Heart right ventricle (tissue), 16 donors: ENCODE measurements at places on chromosomes 2 and 18. TPM values are rescaled to one million over a fixed set of nuclear protein-coding genes. Genes with fewer than 3 reads are reported as not detected.
A peak's percentile ranks its signal among the peaks of the same experiment; 100 is the strongest.

DNA sequence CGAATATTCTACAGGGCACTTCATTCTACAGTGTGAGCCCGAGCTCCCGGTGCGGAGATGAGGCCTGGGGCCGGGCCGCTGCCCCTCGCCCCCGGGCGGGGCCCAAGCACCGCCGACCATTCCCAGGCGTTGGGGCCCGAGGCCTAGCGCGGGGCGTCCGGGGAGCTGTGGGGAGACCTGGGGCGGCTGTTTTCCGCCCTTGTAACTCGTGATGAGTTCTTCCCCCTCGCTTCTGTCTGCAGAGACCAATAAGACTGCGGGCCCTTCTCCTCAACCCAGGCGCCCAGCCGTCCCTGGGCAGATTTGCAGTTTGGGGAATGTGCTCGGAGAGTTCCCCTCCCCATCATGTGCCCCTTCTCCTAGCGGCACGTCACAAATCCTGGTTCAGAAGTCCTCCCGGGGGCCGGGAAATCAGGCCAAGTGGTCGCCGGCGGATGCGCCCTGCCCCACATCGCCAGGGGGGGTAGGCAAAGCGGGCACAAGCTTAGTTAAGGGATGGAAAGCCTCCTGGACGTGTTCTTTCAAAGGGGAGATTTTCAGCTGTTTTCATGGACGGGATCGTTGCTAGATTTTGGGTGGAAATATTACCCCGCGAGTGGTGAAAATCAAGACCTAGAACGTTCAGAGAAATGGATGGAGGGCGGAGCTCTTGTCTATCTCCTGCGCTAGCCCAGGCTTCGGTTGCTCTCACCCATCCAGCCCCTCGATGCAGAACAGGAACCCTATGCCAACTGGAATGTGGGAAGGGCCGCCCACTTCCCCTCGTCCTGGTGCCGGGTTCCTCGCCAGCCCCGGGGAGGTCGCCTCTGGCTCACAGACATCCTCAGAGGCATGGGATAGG lies 18.8 kb upstream of the HAAO start:
- peak overlapping the region; percentile 93 for H3K27ac ChIP-seq
- DNase-seq: peak; percentile 59
- no peaks in the 10 kb centered on the region for H3K27me3 ChIP-seq
- H3K36me3 ChIP-seq: no peaks in the 10 kb centered on the region

DNA sequence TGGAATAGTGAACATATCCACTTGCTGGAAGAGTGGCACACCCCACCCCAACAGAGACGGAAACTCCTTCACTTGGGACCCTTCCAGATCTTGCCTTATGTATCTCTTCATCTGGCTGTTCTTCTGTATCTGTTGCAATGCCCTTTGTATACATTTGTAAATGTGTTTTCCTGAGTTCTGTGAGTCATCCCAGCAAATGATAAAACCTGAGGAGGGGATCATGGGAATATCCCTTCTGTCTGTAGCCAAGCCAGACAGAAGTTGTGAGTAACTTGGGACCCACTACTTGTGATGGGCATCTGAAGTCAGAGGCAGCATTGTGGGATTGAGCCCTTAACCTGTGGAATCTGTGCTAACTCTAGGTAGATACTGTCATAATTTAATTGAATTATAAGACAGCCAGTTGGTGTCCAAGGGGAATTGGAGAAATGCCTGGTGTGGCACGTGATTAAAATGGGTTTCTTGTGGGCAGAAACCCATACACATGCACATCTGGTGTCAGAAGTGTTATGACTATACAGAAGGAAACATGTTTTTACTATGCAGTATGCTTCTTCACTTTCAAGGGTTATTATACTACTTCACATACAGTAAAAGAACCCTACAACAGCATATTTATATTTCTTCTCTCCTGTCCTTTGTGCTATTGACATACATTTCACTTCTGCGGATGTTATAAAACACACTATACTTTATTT lies 32.3 kb upstream of the TMEM247 start:
- H3K4me1 ChIP-seq: no peaks in the 10 kb centered on the region
- no peak for DNase-seq
- H3K27ac ChIP-seq: no peak overlapping the region
- H3K27me3 ChIP-seq: no peaks in the 10 kb centered on the region

GRCh38 chr2:45585267-45585861 lies 25.7 kb downstream of the SRBD1 start:
- peaks cover 4% of the 10 kb centered on the region for H3K4me1 ChIP-seq
- peak; percentile 20 for DNase-seq
- no peaks in the 10 kb centered on the region for H3K36me3 ChIP-seq
- H3K27me3 ChIP-seq: no peaks in the 10 kb centered on the region
- H3K4me3 ChIP-seq: no peak overlapping the region

GRCh38 chr2:77418537-77418936 lies 103.6 kb downstream of the LRRTM4 start:
- no peak for DNase-seq
- no peaks in the 10 kb centered on the region for H3K27me3 ChIP-seq
- H3K4me1 ChIP-seq: no peaks in the 10 kb centered on the region
- no peak overlapping the region for H3K27ac ChIP-seq

- peak; percentile 7 for DNase-seq
- H3K4me3 ChIP-seq: no peak overlapping the region
- H3K4me1 ChIP-seq: no peaks in the 10 kb centered on the region
- H3K27ac ChIP-seq: no peak overlapping the region
- H3K36me3 ChIP-seq: no peaks in the 10 kb centered on the region
- H3K27me3 ChIP-seq: no peaks in the 10 kb centered on the region
Observed at GRCh38 chr2:79219383-79219988, 59.9 kb upstream of the REG3A start.

GRCh38 chr2:224970311-224970710 lies 72.0 kb downstream of the DOCK10 start:
- no peaks in the 10 kb centered on the region for H3K4me1 ChIP-seq
- H3K36me3 ChIP-seq: no peaks in the 10 kb centered on the region
- no peak overlapping the region for H3K4me3 ChIP-seq
- DNase-seq: no peak
- no peaks in the 10 kb centered on the region for H3K27me3 ChIP-seq

- H3K27ac ChIP-seq: peak overlapping the region; percentile 65
- DNase-seq: peak; percentile 64
- H3K4me3 ChIP-seq: no peak overlapping the region
- H3K36me3 ChIP-seq: no peaks in the 10 kb centered on the region
- H3K4me1 ChIP-seq: peaks cover 14% of the 10 kb centered on the region
Observed at GRCh38 chr18:23357996-23358594, 95.0 kb upstream of the RIOK3 start.

DNA sequence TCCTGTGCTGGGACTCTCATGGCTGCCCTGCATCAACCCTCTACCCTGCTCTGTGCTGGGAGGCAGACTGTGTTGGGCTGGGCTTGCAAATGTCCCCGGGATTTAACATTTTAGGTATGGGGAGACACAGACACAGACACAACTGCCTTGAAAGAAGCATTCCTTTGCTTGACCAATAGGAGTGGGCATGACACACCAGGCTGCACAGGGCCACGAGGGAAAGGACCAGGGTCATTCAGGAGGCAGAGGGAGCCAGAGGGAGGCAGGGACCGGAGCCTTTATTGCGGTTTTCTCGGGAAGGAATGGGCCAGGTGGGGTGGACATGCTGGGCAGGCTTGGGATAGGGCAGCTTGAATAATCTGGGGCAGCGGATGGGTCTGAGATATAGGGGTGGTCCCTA lies 238.7 kb upstream of the COPS8 start:
- no peak overlapping the region for H3K27ac ChIP-seq
- no peaks in the 10 kb centered on the region for H3K36me3 ChIP-seq
- peaks cover 1% of the 10 kb centered on the region for H3K4me1 ChIP-seq
- no peaks in the 10 kb centered on the region for H3K27me3 ChIP-seq
- H3K4me3 ChIP-seq: no peak overlapping the region

The RAD51AP2 gene
- total RNA-seq: 0.10 TPM
